Activated CD4-positive, alpha-beta memory T cell treated with anti-CD3 and anti-CD28 coated beads for 36 hours (primary cell): ENCODE measurements at places on chromosomes 3 and 15. TPM values are rescaled to one million over a fixed set of nuclear protein-coding genes. Genes with fewer than 3 reads are reported as not detected.

AMT gene
- total RNA-seq, result 2.6 TPM

SLC6A1 gene
- total RNA-seq, result not detected

DNA sequence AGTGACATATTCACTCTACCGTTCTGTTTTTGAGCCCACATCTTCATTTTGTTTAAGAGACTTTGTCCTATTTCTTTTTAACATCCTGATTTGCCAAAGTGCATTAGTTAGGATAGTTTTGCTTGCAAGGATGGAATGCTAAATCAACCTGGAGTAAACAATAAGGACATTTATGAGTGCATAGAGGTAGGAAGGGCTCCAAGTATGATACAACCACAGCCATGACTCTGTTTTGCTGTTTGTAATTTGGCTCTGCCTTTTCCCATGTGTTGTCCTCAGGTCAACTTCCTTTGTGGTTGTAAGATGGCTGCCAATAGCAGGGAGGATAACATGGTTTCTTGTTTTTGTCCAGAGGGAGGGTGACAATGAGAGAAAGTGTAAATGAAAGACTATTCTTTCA, 66.4 kb upstream of the GOLIM4 start:
- DNase-seq, result no peak

DNA sequence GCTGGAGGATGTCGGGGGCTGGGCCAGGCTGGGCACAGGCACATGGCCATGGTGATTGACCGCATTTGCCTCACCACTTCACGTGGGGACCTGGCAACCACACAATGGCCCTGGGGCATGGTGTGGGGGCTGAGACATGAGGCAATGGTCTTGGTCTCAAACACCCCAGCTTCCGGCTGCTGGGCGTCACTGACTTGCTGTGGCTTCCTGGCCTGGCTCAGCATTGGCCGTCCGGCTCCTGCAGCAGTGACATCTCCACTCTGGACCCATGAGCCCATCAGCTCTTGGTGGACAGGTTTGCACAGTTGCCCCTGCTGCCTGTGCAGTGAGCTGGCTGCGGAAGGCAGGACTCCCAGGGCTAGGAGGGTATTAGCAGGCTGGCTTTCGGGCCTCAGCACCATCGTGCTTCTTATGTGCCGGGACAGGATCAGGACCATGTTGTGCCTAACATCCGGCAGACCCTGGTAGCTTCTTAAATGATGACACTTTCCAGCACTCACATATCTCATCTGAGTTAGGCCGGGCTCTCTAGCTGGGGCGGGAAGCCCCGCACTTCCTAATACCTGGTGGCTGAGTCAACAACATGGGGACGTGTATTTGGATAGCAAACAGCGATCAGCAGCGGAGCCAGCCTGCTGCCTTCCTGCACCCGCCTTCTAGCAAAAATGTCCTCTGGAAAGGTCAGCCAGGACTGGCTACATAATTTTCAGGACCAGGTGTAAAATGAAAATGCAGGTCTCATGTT, 34.1 kb downstream of the ZNF710 start:
- peak; percentile 66 for DNase-seq

GRCh38 chr3:55877703-55878102, 390.6 kb upstream of the WNT5A start:
- DNase-seq, result no peak

DNA sequence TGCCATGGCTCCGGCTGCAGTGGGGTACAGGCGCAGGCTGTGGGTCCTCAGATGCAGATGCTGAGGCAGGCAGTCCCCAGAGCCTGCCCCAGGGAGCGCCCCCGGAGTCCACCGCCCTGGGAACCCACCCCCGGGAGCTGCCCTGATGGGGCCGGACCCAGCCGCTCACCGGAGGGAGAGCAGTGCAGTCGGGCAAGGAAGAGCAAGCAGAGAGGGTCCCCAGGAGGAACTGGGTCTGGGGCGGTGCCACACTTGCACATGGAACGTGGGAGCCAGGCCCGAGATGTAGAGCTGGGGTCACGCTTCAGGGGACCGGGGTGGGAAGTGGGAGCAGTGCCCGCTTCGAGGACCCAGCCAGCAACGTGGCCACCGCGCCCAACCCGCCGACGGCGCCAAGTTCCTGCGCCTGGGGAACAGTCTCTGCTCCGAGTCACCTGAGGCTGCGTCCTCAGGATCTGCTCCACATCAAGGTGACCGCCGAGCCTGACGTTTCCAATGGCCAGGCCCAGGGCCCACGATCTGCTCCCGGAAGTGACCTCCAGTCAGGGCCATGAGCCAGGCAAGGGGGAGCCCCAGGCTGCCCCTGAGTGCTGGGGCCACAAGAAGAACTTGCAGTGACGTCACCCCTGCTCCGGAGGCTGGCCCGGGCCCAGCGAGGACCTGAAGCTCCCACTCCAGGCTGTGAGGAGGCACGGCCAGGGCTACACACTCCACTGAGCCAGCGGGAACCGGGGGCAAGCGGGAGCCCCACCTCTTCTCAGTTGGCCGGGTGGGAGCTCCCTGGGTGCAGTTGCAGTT, 27.0 kb upstream of the TFG start:
- DNase-seq, result no peak

GRCh38 chr3:22893644-22894325, 309.3 kb upstream of the UBE2E2 start:
- DNase-seq, result no peak
